ENCODE measurements at places on chromosomes 11 and 22.

GRCh38 chr22:20029550-20030225 is 8.8 kb downstream of the TANGO2 start:
- no peak for DNase-seq

GRCh38 chr11:122085264-122085663 is 30.8 kb downstream of the BLID start:
- no peak for DNase-seq

DNA sequence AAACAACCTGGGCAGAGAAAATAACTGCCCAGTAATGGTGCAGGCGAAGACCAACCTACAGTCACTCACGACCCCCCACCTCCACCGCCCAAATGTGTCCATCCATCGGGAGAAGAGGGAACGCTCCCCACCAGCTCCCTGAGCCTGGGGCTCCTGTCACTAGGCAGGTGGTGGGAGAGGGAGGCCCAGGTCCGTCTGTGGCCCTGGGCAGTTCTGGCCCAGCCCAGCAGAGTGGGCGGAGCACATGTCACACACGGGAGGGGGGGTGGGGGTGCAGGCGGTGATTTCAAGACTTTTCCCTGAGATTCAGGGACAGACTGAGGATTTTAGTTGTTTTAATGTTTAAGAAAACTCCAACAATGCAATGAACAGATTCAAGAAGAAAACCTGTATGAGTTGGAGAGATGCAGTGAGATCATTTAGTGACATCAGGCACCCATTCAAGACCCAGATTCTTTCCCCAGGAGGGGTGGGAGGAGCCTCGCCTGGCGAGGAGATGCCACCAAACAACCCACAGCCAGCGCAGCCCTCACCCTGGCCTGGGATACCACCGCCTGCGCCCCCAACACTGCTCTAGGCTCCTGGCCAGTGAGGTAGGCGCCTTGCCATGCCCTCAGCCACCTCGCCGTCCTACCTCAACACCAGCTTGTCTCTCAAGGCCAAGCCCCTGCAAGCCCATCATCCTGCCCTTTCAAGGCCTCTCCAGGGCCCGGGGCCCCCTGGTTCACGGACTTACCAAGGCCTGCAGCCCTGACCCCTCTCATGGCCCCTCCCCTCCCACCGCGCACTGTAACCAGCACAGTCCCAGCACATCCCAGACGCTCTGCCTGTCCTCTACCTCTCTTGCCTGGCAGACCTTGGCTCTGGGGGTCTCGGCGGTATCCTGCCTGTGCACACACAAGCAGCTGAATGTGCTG is 36.8 kb downstream of the TBX1 start:
- DNase-seq, result no peak

DNA sequence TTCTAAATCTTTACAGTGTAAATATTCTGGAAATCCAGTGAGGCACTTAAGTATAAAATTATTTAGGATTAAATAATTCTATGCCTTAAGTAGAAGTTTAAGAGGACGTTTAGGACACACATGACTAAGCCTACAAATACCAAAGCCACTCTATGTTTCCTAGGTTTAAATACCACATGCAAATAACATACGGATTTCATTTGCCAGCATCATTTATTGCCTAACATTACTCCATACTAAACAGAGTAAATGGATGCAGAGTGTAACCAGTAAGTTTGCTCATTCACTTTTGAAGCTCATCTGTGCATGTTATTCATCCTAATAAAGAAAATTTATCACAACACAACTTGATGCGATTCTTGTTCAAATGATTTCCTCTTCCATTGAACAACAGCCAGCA is 4.1 kb downstream of the BDNF start:
- DNase-seq, result no peak

GRCh38 chr11:44028816-44029506 is 18.8 kb upstream of the ACCSL start:
- no peak for DNase-seq
